Subcutaneous preadipocyte (primary cell): ENCODE measurements at places on chromosomes 4 and X. TPM values are rescaled to one million over a fixed set of nuclear protein-coding genes. Genes with fewer than 3 reads are reported as not detected.

Gene ARR3
- total RNA-seq: not detected in 2 replicates

Gene FRMD7
- under 0.01 TPM in 1 of 2 replicates, not detected in the other for total RNA-seq

Gene ABLIM2
- total RNA-seq: 0.20 and 2.2 TPM in 2 replicates

Gene CACNA1F
- total RNA-seq: not detected in 2 replicates

Gene CRMP1
- under 0.01 TPM in 1 of 2 replicates, not detected in the other for total RNA-seq

Gene TCEAL8
- 80.7 and 109 TPM in 2 replicates for total RNA-seq

Gene ERAS
- 0.37 TPM in 1 of 2 replicates, not detected in the other for total RNA-seq

Gene PCDH19
- total RNA-seq: under 0.01 TPM in 1 of 2 replicates, not detected in the other

Gene VBP1
- total RNA-seq: 49.6 and 55.5 TPM in 2 replicates

Gene CXorf51A
- total RNA-seq: not detected in 2 replicates

Gene TCEAL7
- 22.8 and 26.2 TPM in 2 replicates for total RNA-seq

Gene BANK1
- under 0.01 and 0.20 TPM in 2 replicates for total RNA-seq

Gene G3BP2
- 104 and 127 TPM in 2 replicates for total RNA-seq

Gene FREM3
- total RNA-seq: not detected in 2 replicates

Gene XK
- total RNA-seq: under 0.01 TPM in 1 of 2 replicates, not detected in the other

Gene SSX2B
- total RNA-seq: not detected in 2 replicates

Gene MEPE
- not detected in 2 replicates for total RNA-seq

Gene TLR1
- 0.73 and 1.4 TPM in 2 replicates for total RNA-seq

Gene PABPC1L2B
- not detected in 2 replicates for total RNA-seq

Gene RAB39B
- 0.37 and 1.6 TPM in 2 replicates for total RNA-seq

Gene PAGE1
- total RNA-seq: not detected in 2 replicates

Gene INTS6L
- 2.2 and 2.6 TPM in 2 replicates for total RNA-seq

Gene CXCL6
- 0.59 and 6.2 TPM in 2 replicates for total RNA-seq

Gene IBSP
- total RNA-seq: not detected in 2 replicates

Gene KLF8
- total RNA-seq: 3.1 and 4.4 TPM in 2 replicates

Gene FHIP1A
- total RNA-seq: under 0.01 TPM in 1 of 2 replicates, not detected in the other

Gene CT45A1
- total RNA-seq: not detected in 2 replicates

Gene GAGE1
- total RNA-seq: not detected in 2 replicates

Gene XAGE1A
- not detected in 2 replicates for total RNA-seq
